ENCODE measurements at places on chromosomes 6 and 20.

- no peak for DNase-seq
Observed at GRCh38 chr6:131013495-131013894, 49.5 kb downstream of the EPB41L2 start.

DNA sequence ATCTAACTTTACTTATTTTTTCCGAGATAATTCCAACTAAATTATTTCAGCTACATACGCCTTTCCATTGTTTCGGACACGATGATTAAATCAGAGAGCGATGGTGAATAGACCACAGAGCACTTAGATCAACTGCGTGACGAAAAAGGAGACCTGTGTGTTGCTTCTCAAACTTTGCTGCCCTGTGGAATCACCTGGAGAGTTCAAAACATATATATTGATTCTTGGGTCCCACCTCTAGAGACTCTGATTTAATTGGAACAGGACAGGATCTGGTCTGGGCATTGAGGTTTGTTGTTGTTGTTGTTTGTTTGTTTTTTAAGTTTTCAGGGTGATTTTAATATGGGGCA is 401 bp upstream of the TNFRSF21 start:
- DNase-seq = no peak

GRCh38 chr6:84052204-84052882 is 18.8 kb downstream of the MRAP2 start:
- DNase-seq = no peak

DNA sequence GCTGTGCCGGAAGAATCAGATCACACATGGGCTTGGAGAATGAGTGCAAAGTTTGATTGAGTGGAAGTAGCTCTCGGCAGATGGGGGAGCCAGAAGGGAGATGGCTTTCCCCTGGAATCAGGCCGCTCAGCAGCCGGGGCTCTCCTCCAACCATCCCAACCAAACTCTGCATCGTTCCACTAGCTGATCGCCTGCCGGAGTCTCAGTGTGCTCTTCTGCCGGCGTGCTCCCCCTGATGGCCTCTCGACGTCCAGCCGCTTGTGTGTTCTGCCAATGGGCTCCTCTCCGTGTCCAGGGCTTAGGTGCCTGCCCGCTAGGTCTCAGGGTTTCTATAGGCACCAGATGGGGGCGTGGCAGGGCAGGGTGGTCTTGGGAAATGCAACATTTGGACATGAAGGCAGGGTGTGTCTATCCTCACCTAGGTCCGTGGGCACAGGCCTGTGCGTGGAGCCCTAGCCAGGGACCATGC is 4.9 kb upstream of the BIRC7 start:
- no peak for DNase-seq

GRCh38 chr6:117399924-117400323 is 25.8 kb downstream of the ROS1 start:
- no peak for DNase-seq

DNA sequence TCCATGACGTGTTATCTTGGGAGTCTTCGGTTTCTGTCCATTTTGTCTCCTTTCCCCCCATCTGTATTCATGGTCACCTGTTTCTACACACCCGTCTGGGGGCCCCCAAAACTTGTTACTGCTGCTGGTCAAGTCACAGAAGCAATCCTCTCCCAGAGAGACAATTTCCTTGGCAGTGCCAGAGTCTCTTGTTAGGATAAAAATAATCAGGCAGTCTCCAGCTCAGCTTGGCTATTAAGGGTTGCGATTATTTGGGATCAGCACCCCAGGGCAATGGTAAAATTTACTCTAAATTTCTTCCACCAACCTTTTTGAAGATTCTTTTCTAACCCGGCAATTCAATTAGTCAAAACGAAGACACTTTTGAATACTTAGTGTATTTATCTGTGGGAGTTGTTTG is 229.1 kb upstream of the JARID2 start:
- DNase-seq = no peak

- DNase-seq = no peak
Observed at GRCh38 chr6:74755778-74756177, 450.1 kb downstream of the COL12A1 start.

- DNase-seq = no peak
Observed at GRCh38 chr6:122063076-122063475, 336.4 kb upstream of the HSF2 start.

DNA sequence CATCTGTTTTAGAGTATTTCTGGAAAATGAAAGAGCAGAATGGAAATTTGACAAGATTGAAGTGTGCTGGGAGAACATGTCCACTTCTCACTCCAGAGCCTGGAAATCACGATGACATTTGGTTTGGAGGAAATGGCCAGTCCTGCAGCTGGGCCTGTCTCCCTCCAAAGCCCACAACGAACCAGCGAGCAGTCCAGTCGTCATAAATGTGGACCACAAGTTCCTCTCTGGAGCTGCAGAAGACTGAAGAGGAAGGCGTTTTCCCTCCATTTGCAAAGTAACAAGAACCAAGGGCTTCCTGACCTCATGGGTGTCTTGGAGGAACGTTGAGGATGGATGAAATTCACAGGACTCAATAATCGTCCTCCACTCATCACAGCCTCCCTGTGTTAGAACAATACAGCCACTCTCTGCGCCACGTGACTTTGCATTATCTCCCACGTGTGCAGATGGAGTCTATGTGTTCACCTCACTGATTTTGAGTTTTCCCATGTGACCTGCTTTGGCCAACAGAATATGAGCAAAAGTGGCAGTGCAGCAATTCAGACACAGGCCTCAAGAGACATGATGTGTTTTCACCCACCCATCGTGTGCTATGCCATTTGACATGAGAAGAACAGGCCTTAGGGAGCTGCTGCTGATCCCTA is 9.1 kb upstream of the SPATS1 start:
- no peak for DNase-seq

DNA sequence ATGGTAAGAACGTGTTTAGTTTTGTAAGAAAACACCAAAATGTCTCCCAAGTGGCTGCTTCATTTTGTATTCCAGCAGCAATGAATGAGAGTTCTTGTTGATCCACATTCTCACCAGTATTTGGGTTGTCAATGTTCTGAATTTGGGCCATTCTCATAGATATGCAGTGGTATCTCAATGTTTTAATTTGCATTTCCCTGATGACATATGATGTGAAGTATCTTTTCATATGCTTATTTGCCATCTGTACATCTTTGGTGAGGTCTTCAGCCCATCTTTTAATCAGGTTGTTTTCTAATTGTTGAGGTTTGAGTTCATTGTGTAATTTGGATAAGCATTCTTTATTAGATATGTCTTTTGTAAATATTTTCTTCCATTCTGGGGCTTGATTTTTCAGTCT is 436.8 kb upstream of the IRAK1BP1 start:
- DNase-seq = no peak

GRCh38 chr20:5510446-5510845 is 193.7 kb upstream of the PROKR2 start:
- no peak for DNase-seq

GRCh38 chr20:44858606-44859360 is 26.7 kb upstream of the YWHAB start:
- no peak for DNase-seq

DNA sequence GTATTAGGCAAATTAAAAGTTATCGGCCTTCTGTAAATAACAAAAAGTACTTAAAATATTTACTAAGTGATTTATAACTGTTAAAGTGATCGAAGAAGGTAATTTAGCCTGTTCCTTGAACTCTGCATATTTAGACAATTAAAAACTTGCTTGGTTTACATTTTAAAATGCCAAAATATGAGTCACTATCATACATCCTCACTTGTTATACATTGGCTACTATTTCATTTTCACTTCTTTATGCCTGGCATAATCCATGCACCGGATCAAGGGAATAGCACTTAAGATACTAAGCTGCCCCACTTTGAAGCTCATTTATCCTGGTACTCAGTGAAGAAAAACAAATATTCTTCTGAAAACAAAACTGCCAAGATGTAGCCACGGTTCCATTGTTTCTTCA is 344.6 kb downstream of the UBE3D start:
- no peak for DNase-seq

Measured in stimulated activated CD4-positive, alpha-beta T cell treated with anti-CD3 and anti-CD28 coated beads, Interleukin-1b, Interleukin-23, amount 100 ng/mL, for 4 hours (primary cell).